Breast epithelium (tissue), 4 donors: ENCODE measurements at places on chromosomes 6 and 20.

- no peaks in the 10 kb centered on the region for H3K4me1 ChIP-seq
- peak; percentile 50 for DNase-seq
- H3K27me3 ChIP-seq: no peaks in the 10 kb centered on the region
- no peak overlapping the region for H3K4me3 ChIP-seq
Observed at GRCh38 chr6:31079656-31080261, 32.6 kb downstream of the C6orf15 start.

DNA sequence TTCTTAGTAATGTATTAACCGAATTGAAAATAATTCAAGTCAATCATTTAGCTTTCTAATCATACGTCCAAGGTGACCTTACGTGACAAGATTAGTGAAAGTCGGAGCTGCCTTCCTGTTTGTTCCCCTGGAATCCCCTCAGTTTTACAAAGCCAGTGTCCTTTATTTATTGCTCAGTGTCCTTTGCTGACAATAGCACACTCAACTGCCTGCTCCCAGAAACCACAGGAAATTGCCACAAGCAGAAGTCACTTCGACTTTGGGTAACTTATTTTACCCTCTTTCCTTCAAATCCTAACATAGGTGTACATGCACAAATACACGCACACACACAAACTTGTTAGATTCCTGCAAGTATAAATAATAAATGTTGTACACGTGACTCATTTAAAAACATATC, 1167.7 kb upstream of the ADGRB3 start:
- H3K36me3 ChIP-seq: no peaks in the 10 kb centered on the region
- no peak for DNase-seq
- H3K27ac ChIP-seq: no peak overlapping the region
- no peak overlapping the region for H3K4me3 ChIP-seq
- H3K27me3 ChIP-seq: no peaks in the 10 kb centered on the region
- no peaks in the 10 kb centered on the region for H3K4me1 ChIP-seq

DNA sequence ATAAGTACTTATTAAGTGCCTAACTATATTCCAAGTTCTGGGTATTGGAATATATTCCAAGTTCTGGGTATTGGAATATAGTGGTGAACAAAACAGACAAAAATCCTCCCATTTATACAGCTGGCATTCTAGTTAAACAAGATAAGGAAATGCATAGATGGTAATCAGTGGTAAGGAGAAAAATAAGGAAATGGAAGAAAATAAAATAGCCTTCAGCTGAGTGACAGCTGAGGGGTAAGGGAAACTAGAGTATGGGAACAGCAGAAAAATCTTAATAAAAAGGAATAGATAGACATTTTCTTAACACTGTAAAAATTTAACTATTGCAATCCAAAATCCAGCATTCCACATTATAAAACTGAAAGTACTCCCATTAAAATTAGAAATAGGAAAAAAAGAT, 17.2 kb upstream of the WFDC10A start:
- no peaks in the 10 kb centered on the region for H3K4me1 ChIP-seq
- no peaks in the 10 kb centered on the region for H3K27me3 ChIP-seq
- no peak for DNase-seq
- no peaks in the 10 kb centered on the region for H3K36me3 ChIP-seq
- no peak overlapping the region for H3K4me3 ChIP-seq

DNA sequence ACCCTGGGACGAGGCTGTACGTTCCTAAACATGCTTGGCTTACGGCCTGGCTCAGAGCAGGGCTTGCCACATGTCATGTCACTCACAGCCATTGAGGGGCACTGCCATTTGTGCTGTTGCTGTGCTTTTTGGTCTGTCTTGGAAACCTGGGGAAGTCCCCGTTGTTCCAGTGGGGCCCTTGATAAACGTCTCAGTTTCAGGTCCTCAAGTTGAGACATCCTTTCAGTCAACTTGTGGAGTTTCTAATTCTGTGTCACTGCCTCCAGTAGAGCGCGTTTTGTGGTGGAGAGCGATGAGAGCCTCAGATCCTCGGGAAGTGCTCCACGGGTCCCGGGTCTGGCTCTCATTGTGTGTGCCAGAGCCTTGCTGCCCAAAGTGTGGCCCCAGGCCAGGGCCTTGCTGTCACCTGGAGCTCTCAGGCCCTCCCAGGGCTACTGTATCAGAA, 43.0 kb upstream of the CCR6 start:
- no peaks in the 10 kb centered on the region for H3K36me3 ChIP-seq
- no peak overlapping the region for H3K4me3 ChIP-seq
- no peak overlapping the region for H3K27ac ChIP-seq
- H3K4me1 ChIP-seq: no peaks in the 10 kb centered on the region

- H3K27ac ChIP-seq: no peak overlapping the region
- no peak overlapping the region for H3K4me3 ChIP-seq
- H3K27me3 ChIP-seq: no peaks in the 10 kb centered on the region
- no peaks in the 10 kb centered on the region for H3K4me1 ChIP-seq
Observed at GRCh38 chr20:54636575-54636974, 161.2 kb downstream of the DOK5 start.

GRCh38 chr6:113149511-113149910, 707.6 kb upstream of the MARCKS start:
- no peaks in the 10 kb centered on the region for H3K27me3 ChIP-seq
- no peaks in the 10 kb centered on the region for H3K36me3 ChIP-seq
- no peak overlapping the region for H3K27ac ChIP-seq
- no peak overlapping the region for H3K4me3 ChIP-seq
- H3K4me1 ChIP-seq: no peaks in the 10 kb centered on the region

GRCh38 chr6:116429111-116429510, 32.1 kb upstream of the CALHM6 start:
- H3K4me3 ChIP-seq: no peak overlapping the region
- H3K36me3 ChIP-seq: no peaks in the 10 kb centered on the region
- no peaks in the 10 kb centered on the region for H3K27me3 ChIP-seq
- H3K27ac ChIP-seq: no peak overlapping the region

- H3K36me3 ChIP-seq: no peaks in the 10 kb centered on the region
- no peaks in the 10 kb centered on the region for H3K27me3 ChIP-seq
- DNase-seq: no peak
- no peak overlapping the region for H3K27ac ChIP-seq
- H3K4me3 ChIP-seq: no peak overlapping the region
- no peaks in the 10 kb centered on the region for H3K4me1 ChIP-seq
Observed at GRCh38 chr6:150949526-150949925, 84.0 kb downstream of the MTHFD1L start.
